ENCODE measurements at places on chromosomes 4 and X. TPM values are rescaled to one million over a fixed set of nuclear protein-coding genes. Genes with fewer than 3 reads are reported as not detected.

DNA sequence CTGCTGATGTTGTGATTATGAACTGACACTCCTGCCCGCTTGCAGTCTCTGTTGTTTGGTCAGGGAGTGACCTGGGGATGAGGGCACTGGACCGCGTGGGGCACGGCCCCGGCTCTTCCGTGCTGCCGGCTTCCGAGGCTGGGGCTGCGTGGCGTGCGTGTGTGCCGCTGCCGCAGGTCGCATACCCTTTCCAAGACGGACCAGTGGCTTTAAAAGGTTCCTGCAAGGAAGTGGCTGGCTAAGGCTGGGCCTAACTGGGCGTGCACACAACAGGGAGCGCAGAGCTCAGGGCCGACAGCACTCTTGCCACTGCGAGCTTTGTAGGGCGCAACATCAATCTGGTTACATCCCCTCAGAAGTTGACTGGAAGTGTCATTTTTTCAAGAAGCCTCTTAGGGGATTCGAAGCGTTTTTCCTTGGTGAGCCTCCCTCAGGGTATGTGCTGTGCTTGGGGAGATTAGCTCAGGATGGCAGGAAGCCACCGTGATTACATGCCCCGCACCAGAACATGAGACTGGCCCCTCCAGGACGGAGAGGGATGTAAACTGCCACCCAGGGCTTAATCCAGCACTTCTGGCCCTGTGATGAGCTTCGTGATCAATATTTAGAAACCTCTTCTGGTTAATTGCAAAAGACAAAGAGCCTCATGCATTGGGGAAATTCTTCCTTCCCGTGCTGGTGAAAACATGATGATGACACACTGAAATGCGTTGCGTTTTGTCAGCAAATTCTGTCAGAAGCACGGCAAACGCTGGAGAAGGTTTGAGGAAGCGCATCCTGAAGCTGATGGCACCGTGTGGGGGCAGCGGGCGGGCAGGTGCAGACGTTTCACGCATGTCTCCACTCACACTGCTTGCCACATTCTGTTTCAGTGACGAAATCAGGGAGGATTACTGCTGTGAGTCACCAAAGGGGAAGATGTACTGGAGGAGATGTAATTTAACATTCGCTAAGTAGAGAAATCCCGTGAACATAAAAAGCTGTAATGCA, 11.1 kb downstream of the MAEA start:
- no peak for DNase-seq

Gene NALF2
- 5.7 TPM for total RNA-seq

DNA sequence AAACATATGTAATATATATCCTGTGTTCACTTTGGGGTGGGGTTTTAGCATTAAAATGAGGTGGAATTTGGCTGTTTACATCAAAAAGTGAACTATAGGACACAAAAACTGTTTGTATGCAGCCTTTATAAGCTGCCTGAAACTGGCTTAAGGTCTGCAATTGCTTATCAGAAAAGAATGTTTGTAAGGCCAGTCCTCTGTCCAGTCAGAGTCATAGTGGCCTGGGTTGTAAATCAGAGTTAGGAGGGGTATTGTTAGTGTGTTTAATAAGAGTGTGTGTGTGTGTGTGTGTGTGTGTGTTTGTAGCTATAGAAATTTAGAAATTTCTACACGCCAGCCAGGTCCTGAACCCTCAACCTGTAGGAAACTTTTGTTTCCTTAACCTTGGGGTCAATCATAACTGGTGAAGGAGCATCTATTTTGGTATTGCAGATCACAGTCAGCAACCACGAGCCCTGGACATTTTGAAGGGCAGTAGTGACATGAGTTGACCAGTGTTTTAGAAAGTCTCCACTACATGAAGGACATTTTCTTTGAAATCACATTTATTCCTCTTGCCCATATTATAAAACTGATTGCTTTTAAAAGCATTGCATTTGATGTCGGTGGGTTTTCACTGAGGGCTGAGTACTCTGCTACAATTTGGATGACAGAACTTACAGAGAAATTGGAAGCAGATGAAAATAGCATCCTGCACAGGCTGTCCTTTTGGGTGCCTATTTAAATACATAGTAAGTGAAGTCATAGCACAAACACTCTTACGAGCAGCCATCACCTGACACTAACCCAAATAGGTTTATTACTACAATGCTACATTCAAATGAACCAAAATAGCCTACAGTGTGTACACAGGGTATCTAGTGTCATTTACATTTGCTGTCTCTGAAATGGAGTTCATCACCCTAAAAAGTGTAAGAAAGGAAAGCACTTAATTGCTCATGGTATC, 11.2 kb upstream of the TMEM154 start:
- no peak for DNase-seq

- DNase-seq, result no peak
These were observed 267.2 kb downstream of the FBXO8 start for GRCh38 chr4:174016251-174016650.
